ENCODE measurements at places on chromosomes 16 and 17.

- DNase-seq = peak; percentile 44
Measured at GRCh38 chr17:30831257-30831656, 509 bp upstream of the ATAD5 start.

DNA sequence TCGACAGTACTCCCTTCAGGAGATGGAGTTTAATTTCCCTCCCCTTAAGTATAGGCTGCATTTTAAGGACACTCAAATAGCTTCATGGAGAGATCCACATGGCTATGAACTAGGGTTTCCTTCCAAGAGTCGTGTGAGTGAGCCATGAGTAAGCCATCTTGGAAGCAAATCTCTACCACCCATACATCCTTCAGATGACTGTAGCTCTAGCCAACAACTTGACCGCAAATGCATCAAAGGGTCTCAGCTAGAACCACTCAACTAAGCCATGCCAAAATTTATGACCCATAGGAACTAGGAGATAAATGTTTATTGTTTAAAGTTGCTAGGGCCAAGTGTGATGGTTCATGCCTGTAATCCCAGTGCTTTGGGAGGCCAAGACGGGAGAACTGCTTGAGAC, 43.4 kb downstream of the METTL16 start:
- DNase-seq = no peak

DNA sequence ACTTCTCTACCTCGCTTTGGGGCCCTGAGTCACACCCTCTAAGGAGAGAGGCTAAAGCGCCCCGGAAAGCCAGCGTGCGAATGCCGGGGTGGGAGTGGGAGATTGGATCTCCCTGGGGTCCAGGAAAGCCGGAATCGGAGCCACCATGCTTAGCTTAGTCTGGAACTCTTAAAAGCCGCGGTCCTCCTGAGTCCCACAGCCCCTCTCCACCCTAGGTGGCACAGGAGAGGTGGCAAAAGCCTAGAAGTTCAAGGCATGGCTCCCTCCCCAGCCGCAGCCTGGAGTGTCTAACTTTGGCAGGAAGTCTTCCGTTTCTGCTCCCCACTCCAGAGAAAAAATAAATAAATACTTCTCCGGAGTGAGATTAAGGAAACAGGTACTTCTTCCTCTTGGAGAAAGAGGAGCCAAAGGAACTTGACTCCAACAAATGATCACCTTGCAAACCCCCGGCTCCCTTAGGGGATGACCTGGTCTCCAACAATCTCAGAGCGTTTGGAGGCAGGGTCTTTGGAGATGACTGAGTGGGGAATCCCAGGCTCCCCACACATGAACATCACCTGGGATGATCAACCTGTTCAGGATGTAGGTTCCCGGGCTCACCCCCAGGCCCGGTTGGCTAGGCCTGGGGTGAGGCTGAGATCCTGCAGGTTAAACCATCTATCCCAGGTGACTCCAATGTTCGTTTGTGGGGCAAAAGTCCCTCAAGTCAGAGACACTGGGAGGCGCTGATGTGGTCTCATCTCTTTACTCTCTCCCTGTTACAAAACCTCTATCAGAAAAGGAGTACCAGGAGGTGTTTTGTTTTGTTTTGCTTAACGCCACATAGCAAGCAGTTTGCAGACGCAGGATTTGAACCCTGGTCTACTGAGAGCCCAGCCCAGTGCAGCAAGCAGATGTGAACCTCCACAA, 2.9 kb downstream of the CIITA start:
- DNase-seq = no peak

DNA sequence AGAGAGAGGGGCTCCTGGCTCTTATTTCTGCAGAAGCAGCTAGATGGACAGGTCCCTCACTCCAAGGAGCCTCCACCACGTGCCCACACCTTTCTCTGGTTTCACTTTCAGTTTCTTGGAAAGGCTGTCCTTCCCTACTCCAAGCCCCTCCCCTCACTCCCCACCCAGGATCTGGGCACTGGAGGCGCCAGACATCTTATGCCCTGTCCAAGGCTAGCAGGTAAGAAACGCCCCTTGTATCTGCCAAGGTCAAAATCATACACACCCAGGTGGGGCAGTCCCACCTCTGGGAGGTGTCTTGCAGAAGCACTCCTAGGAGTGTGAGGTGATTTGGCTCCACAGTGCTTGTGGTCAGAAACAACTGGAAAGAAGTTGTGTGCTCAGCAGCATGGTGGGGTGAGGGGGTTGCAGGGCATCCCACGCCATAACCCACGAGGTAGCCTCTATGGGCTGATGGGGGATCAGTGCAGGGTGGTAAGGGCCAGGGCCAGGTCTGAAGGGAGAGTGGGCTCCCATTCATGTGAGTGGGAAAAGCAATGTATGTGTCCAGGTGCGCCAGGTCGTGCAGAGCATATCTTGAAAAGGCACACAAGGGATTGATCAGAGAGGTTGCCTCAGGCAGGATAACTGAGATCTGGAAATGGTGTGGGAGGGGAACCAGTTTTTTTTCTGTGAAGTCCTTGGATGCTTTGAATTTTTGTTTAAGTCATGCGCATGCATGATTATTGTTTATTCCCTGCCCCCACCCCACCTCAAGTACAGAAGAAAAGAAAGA, 31.8 kb upstream of the PRM1 start:
- DNase-seq = no peak

DNA sequence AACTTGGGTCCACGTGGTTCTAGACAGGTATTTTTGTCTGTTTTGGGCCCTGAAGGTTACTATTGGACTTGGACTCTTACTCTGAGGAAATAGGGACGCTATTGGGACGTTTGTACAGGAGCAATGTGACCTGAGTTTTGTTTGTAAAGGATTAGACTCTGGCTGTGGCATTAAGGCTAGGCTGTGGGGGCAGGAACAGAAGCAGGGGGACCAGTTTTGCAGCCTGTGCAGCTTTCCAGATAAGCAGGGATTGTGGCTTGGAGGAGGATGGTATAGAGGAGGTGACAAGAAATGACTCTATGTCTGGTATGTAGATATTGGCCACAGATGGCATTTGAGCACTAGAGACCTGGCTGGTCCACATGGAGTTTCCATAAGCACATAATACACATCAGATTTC, 12.8 kb downstream of the NOD2 start:
- DNase-seq = no peak

DNA sequence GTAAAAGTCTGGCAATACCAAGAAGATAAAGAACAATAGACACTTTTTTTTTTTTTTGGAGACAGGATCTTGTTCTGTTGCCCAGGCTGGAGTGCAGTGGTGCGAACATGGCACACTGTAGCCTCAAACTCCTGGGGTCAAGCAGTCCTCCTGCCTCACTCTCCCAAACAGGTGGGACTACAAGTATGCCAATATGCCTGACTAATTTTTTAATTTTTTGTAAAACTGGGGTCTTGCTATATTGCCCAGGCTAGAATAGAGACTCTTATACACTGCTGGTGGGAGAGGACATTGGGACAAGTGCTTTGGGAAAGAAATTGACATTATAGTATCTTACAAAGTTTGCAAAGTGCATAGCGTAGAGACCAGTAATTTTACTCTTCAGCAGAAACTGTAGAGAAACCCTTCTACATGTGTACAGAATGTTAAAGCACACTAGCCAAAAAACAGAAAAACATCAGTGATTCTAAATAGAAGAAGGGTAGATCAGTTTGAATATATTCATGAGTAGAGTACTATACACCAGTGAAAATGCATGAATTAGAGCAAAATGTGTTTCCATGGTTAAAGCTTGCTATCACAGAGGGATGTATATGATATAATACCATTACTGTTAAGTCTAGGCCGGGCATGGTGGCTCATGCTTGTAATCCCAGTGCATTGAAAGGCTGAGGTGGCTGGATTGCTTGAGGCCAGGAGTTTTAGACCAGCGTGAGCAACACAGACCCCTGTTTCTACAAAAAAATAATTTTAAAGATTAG, 7.0 kb upstream of the EFNB3 start:
- no peak for DNase-seq

GRCh38 chr17:73773702-73774101, 129.5 kb upstream of the SDK2 start:
- DNase-seq = no peak

- DNase-seq = peak; percentile 7
Measured at GRCh38 chr17:39186481-39187002, 10.9 kb downstream of the CACNB1 start.

DNA sequence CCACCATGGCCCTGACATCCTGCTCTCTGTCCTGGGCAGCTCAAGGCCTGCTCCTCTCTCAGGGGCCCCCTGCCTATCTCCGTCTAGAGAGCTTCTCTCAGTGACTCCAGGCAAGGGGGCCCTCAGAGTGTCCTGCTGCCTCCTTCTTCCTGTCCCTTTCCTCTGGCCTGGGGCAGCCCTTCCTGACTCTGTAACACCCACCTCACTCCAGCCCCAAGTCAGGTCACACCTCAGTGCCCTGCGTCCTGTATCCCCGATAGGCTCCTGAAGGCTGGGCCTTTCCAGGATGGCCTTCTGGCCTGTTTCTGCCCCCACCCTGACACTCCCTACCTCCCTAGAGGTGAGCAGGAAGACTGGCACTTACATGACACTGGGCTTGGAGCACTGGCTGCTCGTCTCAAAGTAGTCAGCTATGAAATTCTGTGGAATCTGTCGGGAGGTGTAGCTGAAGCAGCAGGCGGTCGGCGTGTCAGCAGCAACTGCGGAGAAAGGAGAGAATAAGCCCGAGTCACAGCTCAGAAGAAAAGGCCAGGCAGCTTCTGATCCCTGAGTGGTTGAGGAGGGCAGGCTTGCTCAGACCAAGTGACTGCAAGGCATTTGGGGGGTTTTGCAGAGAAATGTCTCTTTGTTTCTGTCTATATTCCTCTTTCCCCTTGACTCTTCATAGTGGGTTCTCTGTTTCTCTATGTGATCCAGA, 976 bp downstream of the CCL3L1 start:
- DNase-seq = no peak

- DNase-seq = no peak
Measured at GRCh38 chr16:12685806-12686205, 117.9 kb downstream of the CPPED1 start.

Measured in NCI-H1092 treated with DMSO at 0.1 percent for 48 hours (cell line).